AG09309 (cell line): ENCODE measurements at places on chromosomes 2 and 18.

DNA sequence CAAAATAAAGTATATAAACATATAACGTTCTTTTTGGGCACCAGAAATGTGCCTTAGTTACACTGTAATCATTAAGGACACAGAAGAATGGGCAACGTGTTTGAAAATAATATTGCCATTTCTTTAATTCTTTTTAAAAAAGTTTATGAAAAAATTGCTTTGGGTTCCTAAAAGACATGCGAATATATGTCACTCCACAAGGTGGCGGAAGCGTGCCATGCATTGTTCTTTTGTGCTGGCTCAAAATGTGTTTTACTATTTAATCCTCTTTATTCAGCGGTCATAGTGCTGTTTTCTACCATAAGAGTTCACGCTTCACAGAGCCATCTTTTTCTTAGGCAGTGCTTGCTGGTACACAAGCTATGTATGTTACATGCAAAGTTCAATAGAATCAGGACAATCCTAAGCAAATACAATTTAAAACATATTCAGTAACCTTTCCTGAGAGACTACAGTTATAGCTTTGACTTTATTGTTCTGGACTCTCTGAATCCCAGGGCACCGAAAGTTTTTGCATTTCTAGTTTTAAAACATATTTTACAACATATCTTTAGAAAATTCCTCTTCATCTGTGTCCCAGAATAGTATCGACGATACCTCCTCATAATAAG, 147.8 kb upstream of the ERBB4 start:
- peak; percentile 21 for DNase-seq

DNA sequence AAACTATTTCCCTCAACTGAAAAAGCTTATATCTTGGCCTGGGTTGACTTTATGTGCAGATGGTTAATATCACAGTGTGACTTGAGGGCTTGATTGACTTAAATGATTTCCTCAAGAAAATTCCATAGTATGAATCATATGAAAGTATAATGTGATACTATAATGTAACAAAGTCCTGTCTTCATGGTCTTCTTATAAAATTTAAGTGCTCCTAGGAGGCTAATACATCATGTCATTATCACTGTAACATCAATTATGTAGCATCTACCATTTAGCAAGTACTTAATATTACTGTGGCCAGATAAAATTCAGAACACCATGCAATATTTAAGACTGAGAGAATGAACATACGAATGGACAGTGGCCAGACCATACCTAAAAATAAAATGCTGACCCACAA, 276.1 kb downstream of the RIT2 start:
- no peak for DNase-seq

- no peak for DNase-seq
These were observed 48.9 kb upstream of the TMEM177 start for GRCh38 chr2:119630121-119630520.

GRCh38 chr2:158730621-158731140, 64.4 kb upstream of the DAPL1 start:
- no peak for DNase-seq

DNA sequence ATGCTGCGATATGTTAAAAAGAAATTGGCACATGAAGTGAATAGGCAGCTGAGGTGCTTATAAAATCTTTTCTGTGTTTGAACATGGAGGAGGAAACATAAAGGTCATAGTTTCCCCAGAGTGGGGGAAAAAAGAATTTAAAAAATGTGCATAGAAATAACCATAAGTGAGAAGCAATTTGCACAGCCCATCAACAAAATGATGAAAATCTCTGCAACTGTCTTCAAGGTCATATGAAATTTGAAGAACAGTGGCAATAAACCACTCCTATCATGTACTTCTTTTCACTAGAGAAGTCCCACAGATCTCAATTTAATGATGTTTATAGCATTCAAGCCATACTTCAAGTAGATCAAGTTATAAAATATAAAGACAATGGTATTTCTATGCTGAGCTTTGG, 46.7 kb upstream of the ZNF804A start:
- no peak for DNase-seq

- no peak for DNase-seq
These were observed 245.2 kb upstream of the SPHKAP start for GRCh38 chr2:228426502-228427216.

- DNase-seq, result no peak
These were observed 242.4 kb upstream of the ZNF521 start for GRCh38 chr18:25594351-25594750.

- no peak for DNase-seq
These were observed 12.3 kb upstream of the ODC1 start for GRCh38 chr2:10460366-10460796.

- no peak for DNase-seq
These were observed 84.0 kb downstream of the DPP4 start for GRCh38 chr2:161990036-161990435.

- peak; percentile 14 for DNase-seq
These were observed 141.2 kb upstream of the TACR1 start for GRCh38 chr2:75340560-75340959.

DNA sequence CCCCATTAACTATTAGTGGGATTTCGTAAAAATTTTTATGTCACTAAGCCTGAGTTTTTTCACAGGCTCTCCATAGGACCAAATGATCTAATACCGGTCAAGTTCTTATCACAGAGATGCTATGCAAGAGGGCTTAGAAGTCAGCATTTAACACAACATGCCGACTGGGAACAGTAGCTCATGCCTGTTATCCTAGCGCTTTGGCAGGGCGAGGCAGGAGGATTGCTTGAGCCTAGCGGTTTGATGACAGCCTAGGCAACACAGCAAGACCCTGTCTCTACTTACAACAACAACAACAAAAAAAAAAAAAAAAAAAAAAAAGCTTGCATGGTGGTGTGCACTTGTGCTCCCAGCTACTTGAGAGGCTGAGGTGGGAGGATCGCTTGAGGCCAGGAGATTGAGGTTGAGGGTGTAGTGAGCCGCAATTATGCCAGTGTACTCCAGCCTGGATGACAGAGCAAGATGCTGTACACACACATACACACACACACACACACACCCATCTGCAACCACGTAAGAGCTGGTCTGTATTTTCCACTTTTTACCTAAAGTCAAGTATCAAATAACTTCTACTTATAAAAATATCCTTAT, 67.6 kb upstream of the FAM124B start:
- no peak for DNase-seq

DNA sequence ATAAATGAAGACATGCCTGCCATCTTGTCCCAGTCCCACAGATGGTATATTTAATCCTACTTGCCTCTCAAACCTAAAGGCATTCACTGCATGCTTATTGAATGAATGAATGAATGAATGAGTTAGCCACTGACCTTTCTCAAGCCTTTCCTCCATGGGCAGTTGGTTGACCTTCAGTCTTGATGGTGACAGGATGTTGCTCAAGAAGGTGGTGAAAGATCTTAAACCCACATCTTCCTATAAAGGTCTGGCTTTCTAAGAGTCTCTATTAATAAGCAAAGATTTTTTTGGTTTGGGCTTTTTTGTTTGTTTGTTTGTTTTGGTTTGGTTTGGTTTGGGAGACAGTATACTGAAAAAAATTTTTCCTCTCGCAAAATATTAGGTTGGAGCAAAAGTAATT, 41.7 kb downstream of the KIAA2012 start:
- DNase-seq, result no peak

GRCh38 chr2:46999857-47000678, 84.5 kb upstream of the MCFD2 start:
- DNase-seq, result no peak

- DNase-seq, result no peak
These were observed 25.3 kb upstream of the ANXA4 start for GRCh38 chr2:69716555-69717120.

DNA sequence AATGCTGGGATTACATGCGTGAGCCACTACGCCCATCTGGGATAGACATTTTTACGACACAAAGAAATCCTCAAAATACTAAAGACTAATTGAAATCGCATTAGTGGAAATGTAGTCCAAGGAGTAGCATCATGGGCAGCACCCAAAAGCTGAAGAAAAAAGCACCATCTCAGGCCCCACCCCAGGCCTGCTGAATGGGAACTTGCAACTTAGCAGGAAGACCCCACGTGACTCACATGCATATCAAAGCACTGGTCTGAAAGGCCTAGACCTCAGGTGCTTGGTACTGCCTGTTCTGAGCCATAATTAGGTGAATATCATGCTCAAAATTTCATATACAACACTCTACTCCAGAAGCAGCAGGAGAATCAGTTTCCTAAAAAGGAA, 28.9 kb downstream of the SPRED2 start:
- DNase-seq, result no peak

DNA sequence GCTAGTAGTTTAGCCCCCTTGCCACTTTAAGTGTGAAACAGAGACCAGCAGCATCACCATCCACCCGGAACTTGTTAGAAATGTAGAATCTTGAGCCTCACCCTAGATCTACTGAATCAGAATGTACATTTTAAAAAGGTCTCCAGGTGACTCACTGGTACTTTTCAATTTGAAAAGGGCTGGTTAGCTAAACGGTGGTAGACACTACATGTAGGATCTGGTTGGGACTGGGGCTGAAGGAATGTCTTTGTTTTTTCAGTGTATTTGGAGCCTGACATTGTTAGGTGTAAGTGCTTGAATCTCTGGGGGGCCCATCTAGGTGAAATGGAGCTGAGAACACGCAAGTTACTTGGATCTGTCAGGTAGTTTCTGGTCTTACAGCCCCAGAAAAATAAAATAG, 44.0 kb upstream of the XPO1 start:
- no peak for DNase-seq

DNA sequence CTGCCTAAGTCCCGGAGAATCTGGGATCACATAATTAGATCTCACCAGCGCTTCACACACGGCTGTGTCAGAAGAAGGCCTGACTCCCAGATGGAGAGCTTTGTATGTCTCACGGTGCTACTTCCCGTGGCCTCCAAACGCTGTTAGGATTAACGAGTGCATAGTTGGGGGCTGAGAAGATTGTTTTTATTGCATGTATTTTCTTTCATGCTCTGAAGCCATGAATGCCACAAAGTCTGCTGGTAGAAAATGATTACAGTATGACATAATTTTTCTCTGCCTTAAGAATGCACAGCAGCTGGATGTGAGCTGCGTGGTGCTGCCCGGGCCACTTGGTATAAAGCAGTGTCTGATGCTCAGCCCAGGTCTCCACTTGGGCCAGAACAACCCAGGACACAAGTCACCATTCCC, 166.5 kb downstream of the SEPTIN10 start:
- DNase-seq, result peak; percentile 95

GRCh38 chr2:233352141-233352842, 2.0 kb upstream of the DGKD start:
- DNase-seq, result no peak

GRCh38 chr18:74570266-74570665, 27.4 kb upstream of the ZNF407 start:
- DNase-seq, result no peak

- no peak for DNase-seq
These were observed 145.0 kb downstream of the HRH4 start for GRCh38 chr18:24605444-24605843.

DNA sequence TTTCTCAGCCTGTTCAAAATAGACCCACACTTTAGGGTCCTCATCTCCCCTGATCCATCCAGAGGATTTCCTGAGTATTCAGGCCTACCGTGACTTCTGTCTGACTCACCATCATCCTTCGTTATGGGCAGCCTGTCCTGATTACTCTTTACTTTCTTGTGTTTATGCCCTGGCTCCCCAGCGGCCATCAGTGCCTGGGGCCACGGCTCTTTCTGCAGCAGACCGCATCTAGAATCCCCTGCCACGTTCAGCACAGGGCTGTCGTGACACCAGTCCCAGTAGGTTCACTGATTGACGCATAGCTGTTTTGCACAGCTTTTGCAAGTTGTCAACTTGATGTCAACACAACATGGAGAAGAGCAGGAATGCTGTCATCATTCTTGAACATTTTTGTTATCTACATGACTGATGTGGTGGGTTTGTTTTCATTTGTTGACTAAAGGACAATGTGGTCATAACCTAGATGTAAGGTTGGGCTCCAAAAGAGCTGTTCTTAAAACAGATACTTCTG, 225.6 kb downstream of the HAUS1 start:
- no peak for DNase-seq

- DNase-seq, result no peak
These were observed 371 bp upstream of the LCLAT1 start for GRCh38 chr2:30446602-30447148.

DNA sequence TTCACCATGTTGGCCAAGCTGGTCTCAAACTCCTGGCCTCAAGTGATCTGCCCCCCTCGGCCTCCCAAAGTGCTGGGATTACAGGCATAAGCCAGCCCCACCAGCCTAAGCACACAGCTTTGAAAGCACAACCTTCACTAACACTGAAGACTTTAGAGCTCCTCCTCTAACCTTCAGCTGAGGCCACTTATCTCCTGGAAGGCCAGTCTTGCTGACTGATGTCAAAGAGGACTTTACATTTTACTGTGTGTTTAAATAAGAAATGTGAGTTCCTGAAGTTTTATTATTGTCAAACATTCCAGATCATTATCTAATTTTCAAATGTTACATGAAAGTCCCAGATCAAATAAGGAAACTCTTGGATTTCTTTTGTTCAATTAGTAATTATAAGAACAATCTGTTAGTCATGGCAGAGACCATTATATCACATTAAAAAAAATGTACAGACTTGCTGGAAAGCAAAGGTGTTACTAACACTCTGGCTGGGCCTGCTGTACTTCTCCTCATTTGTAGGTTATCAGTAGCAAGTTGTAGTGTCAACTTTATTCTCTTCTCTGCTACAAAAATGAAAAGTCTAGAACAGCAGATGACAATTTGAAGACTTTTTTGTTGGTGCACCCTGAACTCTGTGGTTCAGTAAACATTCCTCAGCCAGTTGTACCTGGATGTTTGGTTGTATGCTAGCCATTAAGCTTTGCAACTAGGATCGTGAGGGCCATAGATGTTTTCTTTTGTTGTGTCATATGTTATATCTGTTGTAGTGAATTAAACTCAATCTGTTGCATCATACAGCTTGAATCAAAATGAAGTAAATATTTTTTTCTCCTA, 80.0 kb downstream of the AOX1 start:
- no peak for DNase-seq

- DNase-seq, result no peak
These were observed 5.5 kb upstream of the MROH2A start for GRCh38 chr2:233772583-233772982.

GRCh38 chr2:64141674-64142405, 2.4 kb downstream of the PELI1 start:
- DNase-seq, result peak; percentile 3

DNA sequence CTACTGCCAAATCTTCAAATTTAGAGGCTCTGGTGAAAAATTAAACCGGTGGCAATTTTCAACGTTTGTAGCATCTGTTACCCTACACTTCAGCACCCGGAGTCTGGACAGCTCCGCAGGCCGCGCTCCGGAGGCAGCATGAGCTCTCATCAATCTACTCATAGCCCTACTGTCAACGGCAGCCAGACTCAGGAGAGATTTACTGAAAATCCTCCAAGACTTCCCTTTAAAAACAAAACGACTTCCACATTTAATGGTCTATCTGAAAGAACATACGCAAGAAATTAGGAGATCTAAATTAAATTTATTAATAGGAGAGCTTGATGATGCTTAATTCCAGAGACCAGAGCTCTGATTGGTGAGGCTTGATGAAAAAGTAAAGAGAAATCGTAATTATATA, 970 bp upstream of the ADCYAP1 start:
- no peak for DNase-seq
